Activated naive CD4-positive, alpha-beta T cell treated with Interleukin-2 at 50 U/mL for 16 hours (primary cell): ENCODE measurements at places on chromosomes 3 and 15.

DNA sequence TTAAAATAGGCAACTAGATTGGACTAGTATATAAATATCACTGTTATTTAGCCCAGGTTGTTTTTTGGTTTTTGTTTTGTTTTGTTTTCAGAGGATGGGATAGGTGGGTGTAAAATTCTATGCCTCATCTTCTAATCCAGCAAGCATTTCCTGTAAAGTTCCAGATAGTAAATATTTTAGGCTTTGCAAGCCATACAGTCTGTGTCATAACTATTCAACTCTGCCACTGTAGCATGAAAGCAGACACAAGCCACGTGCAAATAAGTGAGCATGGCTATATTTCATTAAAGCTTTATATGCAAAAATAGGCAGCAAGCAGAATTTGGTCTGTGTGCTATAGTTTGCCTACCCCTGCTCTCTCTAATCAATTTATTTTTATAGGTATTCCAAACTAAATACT lies 657.3 kb upstream of the TGFBR2 start:
- DNase-seq = no peak

DNA sequence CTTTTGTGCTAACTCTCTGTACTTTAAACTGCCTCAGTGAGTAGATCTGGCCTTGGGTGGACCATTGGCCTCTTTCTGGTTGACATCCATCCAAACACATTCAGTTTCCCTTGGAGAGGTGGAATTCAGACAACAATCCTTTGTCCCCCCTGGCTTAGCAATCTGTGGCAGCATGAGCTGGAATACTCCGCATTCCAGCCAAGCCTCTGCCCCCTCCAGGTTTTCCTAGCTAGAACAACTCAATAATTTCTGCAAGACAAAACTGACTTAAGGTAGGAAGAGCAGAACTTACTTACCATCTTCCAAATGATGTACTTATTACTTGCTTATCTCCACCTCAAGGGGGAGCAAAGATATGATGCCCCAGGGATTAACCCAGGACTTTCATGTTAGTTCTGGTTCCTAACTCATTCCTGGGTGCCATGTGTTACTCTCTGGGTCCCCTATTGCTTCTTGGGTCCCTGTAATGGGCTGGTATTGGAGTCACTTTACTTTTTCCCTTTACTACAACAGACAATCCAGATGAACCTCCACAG lies 21.8 kb upstream of the IL16 start:
- no peak for DNase-seq

DNA sequence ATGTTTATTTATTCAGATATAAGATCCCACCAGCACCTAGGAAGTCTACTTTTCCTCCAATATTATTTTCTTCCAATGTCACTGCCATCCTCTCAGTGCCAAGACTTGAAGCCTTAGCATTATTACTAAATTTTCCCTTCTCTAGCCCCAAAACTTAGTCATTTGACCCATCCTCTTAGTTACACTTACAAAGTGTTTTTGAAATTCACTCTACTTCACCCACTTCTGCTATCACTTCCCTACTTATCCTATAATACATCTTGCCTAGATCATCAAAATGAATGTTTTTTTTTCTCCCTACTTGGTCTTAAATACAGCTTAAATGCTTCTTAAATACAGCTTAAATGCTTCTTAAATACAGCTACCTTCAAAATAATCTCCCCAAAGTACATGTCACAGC lies 376.6 kb downstream of the RSL24D1 start:
- no peak for DNase-seq

DNA sequence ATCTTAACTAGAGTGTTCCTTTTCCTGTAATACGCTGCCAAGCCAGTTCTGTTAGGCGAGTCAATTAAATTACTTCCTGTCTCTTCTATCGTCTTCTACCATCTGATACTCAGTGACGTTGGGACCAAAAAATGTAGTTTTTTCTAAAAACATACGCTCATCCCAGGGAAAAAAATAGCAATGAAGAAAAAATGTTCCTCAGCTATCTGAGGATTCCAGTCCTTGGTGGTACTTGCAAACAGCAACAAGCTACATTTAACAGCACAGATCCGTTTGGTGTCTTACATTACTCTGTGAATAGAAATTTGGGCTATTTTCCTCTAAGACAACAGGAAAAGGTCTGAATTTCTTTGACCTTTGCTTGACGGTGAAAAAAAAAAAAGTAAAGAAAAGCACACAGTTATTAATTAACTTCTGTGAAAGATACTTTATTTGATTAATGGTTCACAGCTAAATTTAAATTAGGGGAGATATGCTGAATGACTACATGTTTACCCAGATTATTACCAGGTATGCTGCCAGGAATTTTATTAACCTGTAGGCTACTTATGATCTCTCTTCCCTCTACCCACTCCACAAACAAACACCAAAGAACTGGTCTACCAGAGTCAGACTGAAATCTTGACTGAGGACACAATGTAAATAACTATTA lies 254.4 kb upstream of the ZPLD1 start:
- DNase-seq = no peak

GRCh38 chr15:69869291-69869690 lies 228.4 kb downstream of the TLE3 start:
- DNase-seq = no peak

- DNase-seq = no peak
Measured at GRCh38 chr15:82570721-82571508, 30.7 kb upstream of the RPS17 start.
